ENCODE measurements at places on chromosomes 2 and 18.

GRCh38 chr18:3286159-3286558 lies 24.2 kb downstream of the MYL12B start:
- DNase-seq = no peak

GRCh38 chr2:5203134-5203755 lies 488.9 kb upstream of the SOX11 start:
- no peak for DNase-seq

GRCh38 chr2:226136739-226137138 lies 662.9 kb downstream of the IRS1 start:
- no peak for DNase-seq

DNA sequence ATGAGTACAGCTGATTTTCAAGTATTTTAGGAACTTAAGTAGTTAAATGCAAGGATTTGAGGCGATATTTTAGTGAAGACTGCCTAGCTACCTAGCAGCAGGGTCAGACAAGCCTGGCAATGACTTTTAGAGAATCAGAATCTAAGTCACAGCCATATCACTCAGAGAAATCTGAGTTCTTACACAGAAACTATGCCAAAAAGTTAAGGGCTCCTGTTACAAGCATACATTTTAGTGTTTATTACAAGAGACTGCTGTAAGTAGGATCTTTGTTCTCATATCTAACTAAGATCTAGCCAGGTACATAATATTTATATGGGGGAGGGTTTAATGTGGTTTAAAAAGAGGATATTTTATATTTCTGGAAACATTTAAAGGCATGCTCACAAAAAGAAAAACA lies 37.5 kb downstream of the MAP4K3 start:
- no peak for DNase-seq

- DNase-seq = no peak
These were observed 444.9 kb upstream of the MAP2 start for GRCh38 chr2:208978946-208979345.

DNA sequence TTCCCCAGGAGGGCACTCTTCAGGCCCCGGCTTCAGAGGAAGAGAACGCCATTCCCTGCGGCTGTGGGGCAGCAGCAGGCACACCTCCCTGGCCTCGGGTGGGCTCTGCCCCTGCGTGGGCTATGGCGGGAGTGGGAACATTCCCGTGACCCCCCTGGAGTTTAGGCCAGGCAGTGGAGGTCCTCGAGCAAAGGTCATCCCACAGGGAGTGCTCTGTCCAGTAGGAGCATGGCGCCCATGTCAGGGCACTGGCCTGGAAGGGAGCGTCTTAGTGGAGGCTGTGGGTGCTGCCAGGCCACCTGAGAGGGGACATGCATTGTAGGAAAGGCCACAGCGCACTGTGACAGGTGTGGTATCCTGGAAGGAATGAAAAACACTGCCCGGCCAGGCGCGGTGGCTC lies 9.2 kb upstream of the NFATC1 start:
- no peak for DNase-seq
